Suppressor macrophage (primary cell): ENCODE measurements at places on chromosomes 3 and 15.

- no peak for DNase-seq
Measured at GRCh38 chr3:56788521-56788920, 13.2 kb downstream of the ARHGEF3 start.

DNA sequence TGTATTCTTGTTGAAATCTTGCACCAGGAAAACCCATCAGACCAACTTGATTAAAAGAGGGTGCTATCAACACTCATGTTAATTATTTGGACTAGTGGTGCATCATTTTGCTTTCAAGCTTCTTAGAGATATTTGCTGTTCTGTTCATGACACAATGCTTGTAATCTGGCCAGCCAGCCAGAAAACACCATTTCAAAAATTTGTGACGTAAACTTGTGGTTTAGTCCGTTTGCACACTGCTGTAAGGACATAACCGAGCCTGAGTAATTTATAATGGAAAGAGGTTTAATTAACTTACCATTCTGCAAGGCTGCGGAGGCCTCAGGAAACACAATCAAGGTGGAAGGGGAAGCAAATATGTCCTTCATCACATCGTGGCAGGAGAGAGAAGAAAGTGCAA lies 374.3 kb upstream of the TGFBR2 start:
- peak; percentile 19 for DNase-seq

GRCh38 chr15:90609242-90610180 lies 79.8 kb downstream of the CRTC3 start:
- DNase-seq, result no peak

- no peak for DNase-seq
Measured at GRCh38 chr3:126537116-126537729, 13.3 kb downstream of the CHST13 start.

- DNase-seq, result no peak
Measured at GRCh38 chr3:178271740-178272387, 264.4 kb upstream of the KCNMB2 start.

DNA sequence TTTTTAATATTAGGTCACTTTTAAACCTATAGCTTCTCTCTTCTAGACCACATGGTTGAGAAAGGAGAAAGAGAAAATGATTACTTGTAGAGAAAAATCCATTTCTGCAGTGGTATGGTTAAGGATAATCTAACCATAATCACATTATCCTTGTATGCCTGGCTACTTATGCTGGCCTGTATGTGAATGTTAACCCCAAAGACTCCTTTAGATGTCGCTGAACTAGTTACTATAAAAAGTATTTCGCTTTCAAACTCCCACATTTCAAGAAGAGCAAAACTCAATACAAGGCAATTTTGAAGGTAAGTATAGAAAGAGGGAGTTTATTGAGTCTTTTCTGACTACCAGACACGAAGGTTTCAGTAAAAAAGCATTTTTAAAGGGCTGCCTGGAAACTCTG lies 2.2 kb downstream of the KCTD6 start:
- no peak for DNase-seq

DNA sequence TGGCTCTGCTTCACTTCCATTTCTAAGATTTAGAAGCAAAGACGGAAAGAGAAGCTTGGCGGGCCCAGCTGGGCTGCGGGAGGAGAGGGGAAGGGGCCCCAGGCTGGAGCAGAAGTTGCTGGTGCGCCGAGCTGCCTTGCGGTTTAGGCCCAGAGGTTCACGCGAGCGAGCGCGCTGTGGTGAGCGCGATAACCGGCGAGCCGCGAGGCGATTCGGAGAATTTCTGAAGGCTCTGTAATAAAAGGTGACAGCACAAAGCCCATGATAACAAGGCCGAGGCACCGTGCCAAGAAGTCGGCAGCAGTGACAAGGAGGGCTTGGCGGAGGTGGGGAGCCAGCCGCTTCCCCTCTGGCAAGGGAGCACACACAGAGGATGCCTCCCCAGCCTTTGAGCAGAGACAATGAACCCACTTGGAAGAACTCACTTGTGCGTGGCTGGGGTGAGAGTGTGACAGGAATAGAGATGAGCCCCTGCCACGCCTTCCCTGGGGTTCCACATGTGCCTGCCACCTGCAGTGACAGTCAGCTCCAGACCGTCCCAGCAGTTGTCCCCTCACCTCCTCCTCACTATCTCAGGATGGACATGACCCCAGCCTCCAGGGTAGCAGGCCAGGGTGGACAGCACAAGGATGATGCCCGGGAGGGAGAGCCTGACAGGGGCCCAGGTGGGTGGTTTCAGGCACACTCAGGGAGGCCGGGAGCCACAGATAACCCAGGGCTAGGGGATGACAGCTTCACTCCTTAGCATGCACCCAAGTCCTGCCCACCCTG lies 315.2 kb downstream of the UACA start:
- peak; percentile 46 for DNase-seq

DNA sequence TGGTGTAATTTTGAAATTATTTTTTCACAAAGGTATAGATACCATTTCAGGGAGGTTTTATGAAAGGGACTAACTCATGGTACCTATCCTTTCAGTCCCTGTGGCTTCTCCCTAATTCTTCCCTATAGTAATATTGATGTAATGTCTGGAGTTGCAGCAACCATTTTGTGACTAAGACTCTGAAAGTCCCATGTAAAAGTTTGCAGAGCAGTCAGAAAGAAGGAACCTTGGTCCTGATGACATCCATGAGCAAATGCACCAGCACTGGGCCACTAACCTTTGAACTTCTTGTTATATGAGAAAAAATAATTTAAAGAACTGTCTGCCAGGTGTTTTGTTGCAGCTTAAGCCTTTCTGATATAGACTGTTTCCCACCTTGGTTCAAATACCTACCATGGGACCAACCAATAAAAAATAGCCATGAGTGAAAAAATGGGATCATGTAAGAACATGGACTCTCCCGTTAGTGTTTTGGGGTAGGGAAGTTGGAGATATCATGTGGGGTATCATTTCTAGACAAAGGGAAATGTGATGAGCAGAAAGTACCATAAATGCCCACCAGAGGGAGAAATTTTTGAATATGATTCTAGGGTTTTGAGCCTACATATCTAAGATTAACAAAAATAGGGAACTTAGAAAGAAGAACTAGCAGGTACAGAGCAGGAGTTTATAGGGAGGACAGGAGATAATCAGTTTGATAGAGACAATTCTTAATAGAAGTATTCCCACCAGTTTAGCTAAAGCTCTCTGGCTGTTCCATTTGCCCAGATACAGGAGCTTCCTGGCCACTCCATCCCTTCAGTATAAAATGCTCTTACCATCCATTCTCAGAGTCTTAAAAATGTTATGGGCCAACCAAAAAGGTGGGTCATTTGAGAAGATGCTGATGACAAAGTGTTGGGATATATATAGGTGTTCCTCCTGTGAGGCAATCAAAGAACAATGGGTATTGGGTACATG lies 3.4 kb upstream of the CPOX start:
- peak; percentile 77 for DNase-seq

GRCh38 chr3:9747267-9747666 lies 2.5 kb upstream of the OGG1 start:
- peak; percentile 71 for DNase-seq
